Naive thymus-derived CD8-positive, alpha-beta T cell (primary cell): ENCODE measurements at places on chromosomes 11 and 22. TPM values are rescaled to one million over a fixed set of nuclear protein-coding genes. Genes with fewer than 3 reads are reported as not detected.

- H3K4me3 ChIP-seq, result no peak overlapping the region
- no peak for DNase-seq
- H3K36me3 ChIP-seq, result peaks cover 12% of the 10 kb centered on the region
- H3K4me1 ChIP-seq, result no peaks in the 10 kb centered on the region
- H3K27ac ChIP-seq, result no peak overlapping the region
Measured at GRCh38 chr22:31143537-31143936, 3.2 kb upstream of the PLA2G3 start.

CSTF3 gene
- total RNA-seq, result 31.0 TPM

- no peaks in the 10 kb centered on the region for H3K27me3 ChIP-seq
- no peaks in the 10 kb centered on the region for H3K36me3 ChIP-seq
- peaks cover 20% of the 10 kb centered on the region for H3K4me1 ChIP-seq
- no peak overlapping the region for H3K27ac ChIP-seq
Measured at GRCh38 chr11:776263-776560, 1.1 kb downstream of the GATD1 start.

RBMXL2 gene
- total RNA-seq, result not detected

GRCh38 chr11:126477535-126478305 is 122.2 kb downstream of the ST3GAL4 start:
- no peak for DNase-seq
- H3K27ac ChIP-seq, result no peak overlapping the region
- no peaks in the 10 kb centered on the region for H3K27me3 ChIP-seq
- no peaks in the 10 kb centered on the region for H3K36me3 ChIP-seq
- no peak overlapping the region for H3K4me3 ChIP-seq
- peaks cover 15% of the 10 kb centered on the region for H3K4me1 ChIP-seq

FZD4 gene
- not detected for total RNA-seq

GRCh38 chr22:45318168-45318557 is 8.4 kb downstream of the FAM118A start:
- peak overlapping the region; percentile 79 for H3K4me3 ChIP-seq
- no peaks in the 10 kb centered on the region for H3K27me3 ChIP-seq
- H3K4me1 ChIP-seq, result peaks cover 61% of the 10 kb centered on the region
- H3K27ac ChIP-seq, result peak overlapping the region; percentile 100
- DNase-seq, result peak; percentile 74
- H3K36me3 ChIP-seq, result no peaks in the 10 kb centered on the region
